ENCODE measurements at places on chromosomes 2 and 18. TPM values are rescaled to one million over a fixed set of nuclear protein-coding genes. Genes with fewer than 3 reads are reported as not detected.

CNDP1 gene
- not detected for total RNA-seq

ZSWIM2 gene
- total RNA-seq, result not detected

SCYGR4 gene
- not detected for total RNA-seq

ESPNL gene
- under 0.01 TPM for total RNA-seq

SAG gene
- not detected for total RNA-seq

RABL2A gene
- total RNA-seq, result 8.0 TPM

CCDC141 gene
- total RNA-seq, result 0.13 TPM

PARD3B gene
- 19.0 TPM for total RNA-seq

FAM124B gene
- total RNA-seq, result 125 TPM

NT5DC4 gene
- total RNA-seq, result not detected

ZNF892 gene
- 6.4 TPM for total RNA-seq

DCDC2C gene
- not detected for total RNA-seq

CCDC102B gene
- 0.93 TPM for total RNA-seq

ANAPC1 gene
- total RNA-seq, result 119 TPM

IFIH1 gene
- total RNA-seq, result 5.6 TPM

DUSP2 gene
- total RNA-seq, result 0.93 TPM

PARD6G gene
- 1.6 TPM for total RNA-seq

TTC32 gene
- total RNA-seq, result 10.1 TPM

ANKRD23 gene
- total RNA-seq, result 1.7 TPM

TCF23 gene
- total RNA-seq, result not detected

SERPINB10 gene
- total RNA-seq, result 0.07 TPM
